T47D (cell line): ENCODE measurements at places on chromosomes 11 and 22.

DNA sequence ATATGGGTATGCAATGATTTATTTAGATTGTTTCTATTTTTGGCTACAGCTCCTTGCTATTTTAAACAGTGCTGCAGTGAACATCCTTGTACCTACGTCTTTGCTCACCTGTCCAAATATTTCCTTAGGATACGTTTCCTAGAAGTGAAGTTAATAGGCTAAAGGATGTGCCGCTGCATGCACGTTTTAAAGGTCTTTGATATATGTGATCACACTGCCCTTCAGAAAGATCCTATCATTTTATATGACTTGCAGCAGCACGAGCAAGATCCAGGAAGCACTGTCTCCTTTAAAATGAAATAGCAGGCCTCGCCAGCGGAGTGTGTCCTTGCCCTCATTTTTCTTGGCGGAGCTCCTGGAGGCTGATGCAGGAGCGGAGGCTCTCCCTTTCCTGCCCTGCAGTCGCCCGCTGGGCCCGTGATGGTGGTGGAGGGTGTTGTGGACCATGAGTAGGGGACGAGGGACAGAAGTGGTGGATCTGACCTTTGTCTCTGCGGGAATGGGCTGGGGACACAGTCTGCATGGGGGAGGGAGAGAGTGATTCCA lies 19.4 kb downstream of the RPS6KA4 start:
- DNase-seq, result no peak

- DNase-seq, result peak; percentile 79
These were observed 6.9 kb upstream of the NRXN2 start for GRCh38 chr11:64729851-64730382.

DNA sequence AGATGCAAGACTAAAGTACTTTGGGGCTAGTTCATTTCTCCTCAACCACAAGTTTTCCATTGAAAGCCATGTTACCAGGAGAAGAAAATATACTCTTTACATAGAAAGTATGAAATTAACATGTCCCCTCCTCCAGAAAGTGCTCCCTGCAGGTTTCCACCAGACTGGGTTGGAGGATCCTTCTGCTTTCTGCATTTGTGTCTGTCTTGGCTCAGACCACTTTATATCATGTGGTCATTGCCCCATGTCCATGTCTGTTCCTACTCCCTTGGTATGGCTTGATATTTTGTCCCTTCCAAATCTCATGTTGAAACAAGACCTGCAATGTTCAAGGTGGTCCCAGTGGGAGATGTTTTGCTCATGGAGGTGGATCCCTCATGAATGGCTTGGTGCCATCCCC lies 28.4 kb upstream of the ACER3 start:
- no peak for DNase-seq

GRCh38 chr11:33897761-33898375 lies 6.0 kb upstream of the LMO2 start:
- DNase-seq, result no peak

DNA sequence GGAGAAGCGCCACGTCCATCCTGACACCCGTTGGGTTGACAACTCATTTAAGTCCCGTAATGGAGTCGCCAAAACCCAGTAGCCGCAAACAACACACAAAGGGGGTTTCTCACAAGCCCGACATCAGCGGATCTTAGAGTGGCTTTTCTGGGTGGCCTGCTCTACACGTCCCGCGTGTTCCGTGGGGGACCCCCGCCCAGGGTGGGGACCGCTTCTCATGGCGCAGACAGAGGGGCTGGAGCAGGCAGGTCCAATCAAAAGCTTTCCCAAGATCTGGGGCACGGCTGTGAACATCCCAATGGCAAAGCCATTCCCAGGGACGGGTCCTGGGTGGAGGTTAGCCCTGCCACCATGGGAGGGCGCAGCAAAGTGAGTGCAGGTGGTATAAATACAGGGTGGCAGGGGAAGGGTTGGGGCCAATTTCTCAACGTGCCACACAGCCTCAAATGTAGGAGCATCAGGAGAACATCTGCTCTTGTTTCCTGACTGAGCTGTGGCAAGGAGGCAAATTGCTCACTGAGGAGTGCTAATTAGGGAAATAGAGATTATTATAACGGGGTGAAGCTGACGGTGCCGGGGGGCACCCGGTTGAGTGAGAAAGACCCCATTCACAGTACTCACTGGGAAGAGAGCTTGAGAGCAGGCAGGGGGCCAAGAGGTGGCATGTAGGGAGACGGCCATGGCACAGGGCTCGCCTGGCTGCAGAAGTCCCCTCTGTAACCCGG lies 1447.2 kb downstream of the TBC1D22A start:
- DNase-seq, result no peak

DNA sequence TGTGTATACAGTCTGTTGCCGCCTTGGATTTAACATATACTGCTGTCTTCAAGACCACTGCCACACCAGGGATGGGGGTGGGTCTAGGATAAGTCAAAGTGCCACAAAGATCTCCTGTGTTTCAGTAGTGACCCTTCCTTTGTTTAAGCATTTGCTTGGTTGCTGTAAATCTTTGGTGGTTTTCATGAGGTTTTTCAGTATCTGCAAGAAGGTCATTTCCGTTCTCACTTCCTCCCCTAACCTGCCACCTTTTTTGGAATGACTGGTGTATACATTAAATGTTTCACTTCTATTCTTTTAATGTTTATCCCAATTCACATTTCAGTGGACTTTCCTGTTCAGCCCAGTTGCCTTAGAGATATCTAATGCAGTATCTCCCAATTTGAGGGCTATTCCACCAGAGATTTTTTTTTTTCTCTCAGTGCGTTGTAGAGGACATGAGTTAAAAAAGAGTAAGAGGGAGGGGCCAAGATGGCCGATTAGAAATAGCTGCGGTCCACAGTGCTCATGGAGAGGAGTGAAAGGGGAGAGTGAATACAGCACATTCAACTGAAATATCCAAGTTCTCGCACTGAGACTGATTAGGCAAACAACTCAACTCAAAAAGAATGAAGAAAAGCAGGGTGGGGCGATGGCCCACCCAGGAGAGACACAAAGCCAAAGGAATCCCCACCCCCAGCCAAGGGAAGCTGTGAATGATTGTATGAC lies 43.2 kb downstream of the USP47 start:
- no peak for DNase-seq

- no peak for DNase-seq
These were observed 55.4 kb upstream of the NECTIN1 start for GRCh38 chr11:119784421-119784820.
